ENCODE measurements at places on chromosomes 2 and 18.
A peak's percentile ranks its signal among the peaks of the same experiment; 100 is the strongest.

GRCh38 chr2:113056521-113056920 is 2.5 kb upstream of the IL36RN start:
- no peak for DNase-seq

DNA sequence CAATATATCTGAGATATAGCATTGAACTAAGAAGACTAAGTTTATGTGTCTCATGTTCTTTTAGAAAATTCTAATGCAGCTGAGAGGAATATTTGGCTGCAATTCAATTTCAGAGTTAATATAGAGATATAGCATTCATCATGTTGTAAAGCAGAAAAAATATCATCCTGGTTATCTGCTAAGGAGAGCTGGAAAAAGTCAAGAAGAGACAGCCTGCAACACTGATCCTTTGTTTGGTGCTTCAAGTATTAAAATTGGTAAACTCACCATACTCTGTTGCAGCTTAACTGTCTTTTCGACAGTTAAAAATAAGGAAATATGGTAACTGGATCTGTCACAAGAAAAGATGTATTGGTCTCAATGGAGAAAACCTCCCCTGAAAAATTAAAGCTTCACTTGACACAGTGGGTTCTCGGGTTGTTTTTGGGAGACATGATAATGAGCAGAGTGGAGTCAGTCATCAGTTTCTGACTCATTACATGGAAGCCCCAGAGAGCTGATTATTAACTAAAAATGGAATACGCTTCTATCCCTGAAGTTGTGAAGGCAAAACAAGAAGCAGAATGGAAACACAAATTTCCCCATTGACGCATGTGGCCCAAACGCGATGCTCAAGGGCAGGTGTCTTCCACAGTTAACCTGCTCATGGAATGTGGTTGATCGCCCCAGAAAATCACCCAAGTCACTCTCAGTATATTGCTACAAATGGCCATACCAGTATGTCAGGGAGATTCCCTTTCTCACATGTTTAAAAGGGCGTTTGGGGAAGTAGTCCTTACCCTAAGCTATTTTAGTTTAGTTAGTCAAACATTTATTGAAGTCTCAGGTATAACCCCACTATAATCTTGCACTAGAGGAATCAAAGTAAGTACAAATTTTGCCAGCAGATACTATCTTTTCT is 8.2 kb downstream of the BCL2 start:
- no peak for DNase-seq

GRCh38 chr2:208466151-208466919 is 59.7 kb downstream of the PTH2R start:
- DNase-seq = peak; percentile 66

GRCh38 chr2:239193925-239194677 is 206.7 kb downstream of the HDAC4 start:
- DNase-seq = no peak

DNA sequence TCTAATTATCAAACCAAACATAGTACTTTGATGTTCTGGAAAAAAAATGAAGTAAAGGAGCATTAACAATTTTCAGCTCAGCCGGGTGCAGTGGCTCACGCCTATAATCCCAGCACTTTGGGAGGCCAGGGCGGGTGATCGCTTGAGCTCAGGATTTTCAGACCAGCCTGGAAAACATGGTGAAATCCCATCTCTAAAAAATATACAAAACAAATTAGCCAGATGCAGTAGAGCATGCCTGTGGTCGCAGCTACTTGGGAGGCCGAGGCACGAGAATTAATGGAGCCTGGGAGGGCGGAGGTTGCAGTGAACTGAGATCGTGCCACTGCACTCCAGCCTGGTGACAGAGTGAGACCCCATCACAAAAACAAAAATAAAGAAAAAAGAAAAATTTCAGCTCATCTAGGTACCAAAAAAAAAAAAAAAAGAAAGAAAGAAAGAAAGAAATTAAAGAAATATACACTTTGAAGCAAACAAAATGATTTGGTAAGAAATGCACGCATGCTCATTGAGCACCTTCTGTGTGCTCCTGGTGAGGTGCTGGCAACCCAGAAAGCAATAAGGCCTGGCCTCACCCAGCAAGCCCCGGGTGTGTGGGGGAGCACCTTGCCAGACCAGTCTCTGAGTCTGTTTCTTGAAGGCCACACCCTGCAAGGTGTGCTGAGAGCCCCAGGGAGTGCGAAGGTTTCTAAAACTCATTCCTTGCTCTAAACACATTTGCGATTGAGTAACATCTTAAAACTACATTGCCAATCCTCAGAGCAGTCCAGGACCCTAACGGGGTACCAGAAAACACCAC is 133.5 kb downstream of the TFCP2L1 start:
- no peak for DNase-seq
